ENCODE measurements at places on chromosomes 1 and 21. TPM values are rescaled to one million over a fixed set of nuclear protein-coding genes. Genes with fewer than 3 reads are reported as not detected.

DNA sequence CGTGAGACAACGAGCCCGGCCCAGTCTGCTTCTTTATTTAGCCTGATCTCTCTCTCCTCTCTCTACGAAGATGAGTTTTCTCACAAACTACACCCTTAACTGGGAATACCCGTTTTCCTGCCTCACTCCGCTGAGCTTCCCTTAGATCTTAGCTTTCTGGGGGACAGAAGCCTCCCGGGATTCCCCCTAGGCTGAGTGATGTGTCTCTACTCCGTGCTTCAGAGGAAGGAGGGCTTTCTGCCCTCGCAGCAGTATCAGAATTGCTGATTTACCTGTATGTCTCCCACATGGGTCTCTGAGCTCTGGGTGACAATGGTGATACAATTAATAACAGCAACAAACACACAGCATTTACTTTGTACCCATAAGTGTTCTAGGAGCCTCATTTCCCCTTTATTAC is 1.0 kb downstream of the ZBTB17 start:
- no peak for DNase-seq

DNA sequence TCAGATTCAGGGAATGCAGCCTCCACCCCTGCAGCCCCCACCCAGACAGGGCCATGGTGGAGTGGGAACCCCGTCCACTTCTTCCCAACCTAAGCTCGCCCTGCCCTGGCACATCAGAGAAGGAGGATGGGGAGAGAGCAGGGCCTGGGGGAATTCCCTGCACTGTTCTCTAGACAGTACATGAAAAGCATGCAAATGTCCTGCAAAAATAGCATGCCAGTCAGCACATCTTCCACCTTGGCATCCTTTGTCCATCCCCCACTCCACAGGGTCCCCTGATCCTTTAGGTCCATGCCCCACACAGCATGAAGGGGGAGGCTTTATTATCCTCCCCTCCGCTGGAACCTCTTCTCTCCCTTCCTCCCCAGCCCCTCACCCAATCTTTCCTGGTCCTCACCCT is 35.0 kb upstream of the RD3 start:
- DNase-seq, result no peak

- no peak for DNase-seq
Observed at GRCh38 chr1:3393024-3393986, 61.2 kb upstream of the ARHGEF16 start.

- no peak for DNase-seq
Observed at GRCh38 chr1:6586404-6586816, 6.6 kb downstream of the ZBTB48 start.

GRCh38 chr1:178344513-178345091 is 152.2 kb downstream of the CLEC20A start:
- peak; percentile 87 for DNase-seq

- no peak for DNase-seq
Observed at GRCh38 chr1:42943166-42943565, 15.5 kb downstream of the SLC2A1 start.

GRCh38 chr1:53390261-53390660 is 62.4 kb upstream of the LRP8 start:
- no peak for DNase-seq

GRCh38 chr1:115189814-115190539 is 100.7 kb upstream of the TSPAN2 start:
- DNase-seq, result no peak

DNA sequence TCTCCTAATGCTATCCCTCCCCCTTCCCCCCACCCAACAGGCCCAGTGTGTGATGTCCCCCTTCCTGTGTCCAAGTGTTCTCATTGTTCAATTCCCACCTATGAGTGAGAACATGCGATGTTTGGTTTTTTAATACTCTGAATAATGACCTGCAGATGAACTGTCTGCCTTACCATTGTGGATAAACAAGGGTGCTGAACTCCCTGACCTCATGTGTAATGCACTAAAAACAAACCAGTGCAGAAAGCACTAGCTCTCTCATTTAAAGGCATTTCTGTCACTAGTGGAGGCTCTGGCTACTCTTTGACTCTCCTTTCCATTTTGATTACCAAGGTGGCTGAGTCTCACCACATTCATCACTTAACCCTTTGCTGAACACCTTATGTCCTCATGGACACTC is 23.1 kb upstream of the TRAF3IP3 start:
- DNase-seq, result no peak

- no peak for DNase-seq
Observed at GRCh38 chr1:116133696-116134475, 22.7 kb downstream of the MAB21L3 start.

DNA sequence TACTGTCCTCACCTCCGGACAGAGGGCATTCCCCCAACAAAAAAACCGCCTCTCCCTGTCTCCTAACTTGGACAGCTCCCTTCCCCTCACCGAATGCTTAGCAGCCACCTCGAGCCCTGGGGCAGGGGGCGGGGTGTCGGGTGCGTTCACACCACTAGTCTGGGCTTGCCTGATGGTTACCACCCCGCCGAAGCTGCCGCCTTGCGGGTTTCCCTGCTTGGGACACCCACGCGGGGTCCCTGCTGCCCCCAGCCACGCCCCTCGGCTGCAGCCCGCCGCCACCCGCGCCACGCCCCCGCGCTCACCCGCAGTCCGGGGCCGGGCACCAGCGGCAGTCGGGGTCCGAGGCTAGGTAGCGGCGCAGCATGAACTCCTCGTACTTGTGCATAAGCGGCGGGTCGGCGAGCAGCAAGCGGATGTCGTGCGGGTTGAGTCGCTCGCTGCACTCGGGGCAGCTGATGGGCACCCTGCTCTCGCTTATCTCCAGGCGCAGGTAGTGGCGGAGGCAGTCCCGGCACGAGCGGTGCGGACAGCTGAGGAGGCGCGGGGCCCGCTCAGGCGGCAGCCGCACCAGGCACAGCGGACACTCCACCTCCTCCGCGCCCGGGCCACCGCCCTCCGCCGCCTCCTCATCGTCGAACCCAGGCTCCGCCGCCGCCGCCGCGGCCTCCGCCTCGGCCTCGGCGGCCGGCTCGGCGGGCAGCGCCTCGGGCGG is 706 bp downstream of the RNF19B start:
- peak; percentile 66 for DNase-seq

DNA sequence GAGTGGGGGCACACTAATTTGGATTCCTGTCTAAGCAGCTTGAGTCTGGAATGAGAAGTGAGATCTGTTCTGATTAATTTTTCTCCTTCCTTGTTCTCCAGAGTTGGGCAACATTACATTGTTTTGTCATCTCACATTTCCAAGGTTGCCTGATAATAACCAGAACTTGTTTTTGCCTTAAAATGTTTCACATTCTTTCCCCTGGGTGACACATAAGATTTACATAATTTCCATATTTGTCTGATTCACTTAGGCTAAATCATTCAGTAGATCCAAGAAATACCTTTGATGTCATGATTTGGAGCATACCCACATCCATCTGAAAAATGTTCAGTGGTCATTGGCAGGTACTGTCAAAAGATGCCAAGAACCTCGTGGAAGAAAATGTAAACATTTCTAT is 60.3 kb downstream of the XCL2 start:
- no peak for DNase-seq

DNA sequence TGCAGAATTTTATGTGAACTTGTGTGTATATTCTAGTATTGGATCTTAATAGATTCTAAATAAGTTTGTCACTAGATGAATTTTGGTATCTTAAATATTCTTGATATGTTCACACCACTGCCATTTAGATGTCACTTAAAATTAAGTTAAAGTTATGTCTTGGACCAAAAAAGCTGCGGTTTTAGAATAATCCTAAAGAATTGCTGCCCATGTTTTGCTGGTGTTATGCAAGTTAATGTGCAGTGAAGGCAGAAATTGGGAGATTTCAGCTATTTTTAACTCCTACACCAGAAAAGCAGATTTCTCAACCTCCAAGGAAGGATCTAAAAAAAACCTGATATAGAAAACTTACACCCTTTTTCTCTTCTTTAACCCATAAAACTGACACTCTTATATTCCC is 757 bp downstream of the ACADM start:
- DNase-seq, result no peak

DNA sequence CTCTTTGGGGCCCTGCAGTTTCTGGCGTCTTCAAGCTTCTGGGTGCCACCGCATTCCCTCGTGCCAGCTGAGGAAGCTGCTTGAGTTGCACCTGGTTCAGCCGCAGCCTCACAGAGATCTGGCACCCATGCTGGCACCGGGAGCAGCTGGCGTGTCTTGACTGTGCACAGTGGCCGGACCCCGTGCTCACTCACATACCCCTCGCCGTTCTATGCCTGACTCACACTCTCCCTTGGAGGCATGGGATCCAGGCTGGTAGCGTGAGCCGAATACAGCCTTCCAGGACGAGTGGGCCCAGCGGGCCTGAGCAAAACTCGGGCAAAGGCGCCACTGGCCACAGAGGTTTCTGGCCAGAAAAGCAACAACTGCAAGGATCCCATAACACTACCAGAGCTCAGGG is 8.6 kb upstream of the MTR start:
- no peak for DNase-seq

DNA sequence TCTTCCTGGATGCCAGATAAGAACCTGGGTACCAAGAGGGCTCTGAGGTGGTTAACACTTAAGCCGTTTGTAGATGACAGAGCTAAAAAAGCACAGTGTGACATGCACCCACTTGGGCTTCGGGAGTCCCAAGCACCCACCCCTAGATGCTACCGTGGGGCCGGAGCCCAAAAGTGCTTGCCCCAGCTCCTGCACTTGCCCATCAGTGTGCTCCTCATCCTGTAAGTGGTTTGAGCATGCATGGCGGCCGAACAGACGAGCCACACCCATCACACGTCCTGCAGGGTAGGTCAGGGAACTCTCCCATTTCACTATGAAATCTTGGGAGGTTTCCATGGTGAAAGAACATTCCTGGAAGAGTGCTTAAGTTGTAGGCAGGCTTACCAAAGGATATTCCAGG is 158.9 kb upstream of the TNR start:
- no peak for DNase-seq

DNA sequence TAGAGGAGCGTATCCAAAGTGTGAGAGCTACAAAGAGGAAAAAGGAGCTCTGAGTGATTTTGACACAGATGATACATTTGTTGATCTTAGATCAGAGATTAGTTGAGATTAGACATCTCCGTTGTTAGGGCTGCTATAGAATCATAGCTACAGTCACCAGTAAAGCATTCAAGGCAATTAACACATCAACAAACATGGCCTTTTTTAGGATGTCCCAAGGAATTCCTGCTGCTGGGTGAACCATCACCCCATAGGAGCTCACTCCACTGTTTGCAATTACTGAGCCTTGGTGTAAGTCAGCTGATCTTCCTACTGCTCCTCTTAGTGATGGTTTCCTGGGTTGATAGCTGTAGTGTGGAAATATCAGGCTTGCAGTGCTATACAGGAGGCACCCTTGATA is 6.7 kb upstream of the RSRP1 start:
- DNase-seq, result no peak

GRCh38 chr1:233319272-233319671 is 8.3 kb upstream of the MAP3K21 start:
- DNase-seq, result no peak

- peak; percentile 85 for DNase-seq
Observed at GRCh38 chr1:187689129-187689528, 860.4 kb downstream of the PLA2G4A start.

DNA sequence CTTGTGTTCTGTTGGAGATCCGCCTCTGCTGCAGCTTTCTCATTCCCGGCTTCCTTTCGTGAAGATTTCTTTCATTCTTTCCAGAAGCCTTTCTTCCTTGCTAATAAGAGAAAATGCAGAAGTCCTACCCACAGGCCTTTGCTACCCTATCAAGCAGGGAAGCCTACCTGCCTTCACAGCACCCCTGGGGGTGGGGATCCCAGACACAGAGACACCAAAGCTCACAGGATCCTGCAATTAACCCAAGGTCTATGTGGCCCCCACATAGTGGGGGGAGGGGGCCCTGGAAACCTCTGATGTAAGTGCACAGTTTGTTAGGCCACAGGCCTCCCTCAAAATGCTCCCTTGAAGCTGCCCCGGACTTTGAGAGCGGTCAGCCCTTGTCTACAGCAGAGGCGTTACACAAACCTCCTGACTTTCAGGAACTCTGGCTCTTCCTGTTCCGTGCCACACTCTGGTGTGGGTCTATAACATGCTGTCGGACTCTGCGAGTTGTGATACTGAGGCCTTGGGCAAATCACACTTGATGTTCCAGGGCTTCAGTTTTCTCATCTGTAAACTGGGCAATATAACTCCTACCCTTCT is 31.2 kb downstream of the NKAIN1 start:
- DNase-seq, result no peak

DNA sequence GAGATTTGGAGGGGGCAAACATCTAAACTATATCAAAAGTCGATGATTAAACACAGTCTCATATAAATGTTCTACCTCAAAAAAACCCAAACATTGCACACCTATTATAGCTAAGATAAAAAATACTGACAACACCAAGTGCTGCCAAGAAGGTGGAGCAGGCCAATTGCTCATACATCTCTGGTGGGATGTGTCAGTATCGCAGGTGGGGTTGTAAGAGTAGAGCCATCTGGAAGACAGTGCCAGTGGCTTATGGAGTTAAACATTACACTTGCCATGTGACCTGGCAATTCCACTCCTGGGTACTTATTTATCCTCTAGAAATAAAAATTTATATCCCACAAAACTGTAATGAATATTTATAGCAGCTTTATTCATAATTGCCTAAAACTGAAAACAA is 213.4 kb downstream of the DISC1 start:
- DNase-seq, result no peak

DNA sequence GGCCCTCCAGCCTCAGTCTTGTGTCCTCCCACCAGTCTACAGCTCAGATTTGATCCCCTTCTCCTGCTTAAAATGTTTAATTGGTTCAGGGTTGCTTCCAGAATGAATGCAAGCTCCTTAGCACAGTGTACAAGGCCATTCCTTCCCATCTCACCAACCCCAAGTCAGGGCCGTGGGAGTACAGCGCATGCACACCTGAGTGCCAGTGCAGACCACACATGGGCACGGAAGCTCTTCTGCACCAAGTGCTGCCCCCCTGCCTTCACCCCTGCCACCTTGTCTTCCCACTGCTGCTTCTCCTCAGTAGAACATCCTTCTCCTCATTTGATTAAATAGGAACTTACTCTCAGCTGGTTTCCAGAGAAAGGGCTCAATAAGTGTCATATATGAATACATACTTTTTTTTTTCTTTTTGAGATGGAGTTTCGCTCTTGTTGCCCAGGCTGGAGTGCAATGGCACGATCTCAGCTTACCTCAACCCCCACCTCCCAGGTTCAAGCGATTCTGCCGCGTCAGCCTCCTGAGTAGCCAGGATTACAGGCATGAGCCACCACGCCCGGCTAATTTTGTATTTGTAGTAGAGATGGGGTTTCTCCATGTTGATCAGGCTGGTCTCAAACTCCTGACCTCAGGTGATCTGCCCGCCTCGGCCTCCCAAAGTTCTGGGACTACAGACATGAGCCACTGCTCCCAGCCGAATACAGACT is 9.3 kb downstream of the PMF1 start:
- no peak for DNase-seq

- peak; percentile 15 for DNase-seq
Observed at GRCh38 chr1:90386899-90387720, 330.0 kb downstream of the BARHL2 start.

Gene KLHDC9
- total RNA-seq, result 1.4 TPM

Gene TTC22
- total RNA-seq, result not detected

Gene FALEC
- total RNA-seq, result not detected

Gene S100A7
- total RNA-seq, result not detected

Gene MTMR11
- 11.2 TPM for total RNA-seq

Gene APOBEC4
- total RNA-seq, result not detected

Gene LEFTY1
- total RNA-seq, result not detected

Gene ZC3H12A
- 6.3 TPM for total RNA-seq

Gene RGSL1
- total RNA-seq, result not detected

Gene KRTAP21-2
- not detected for total RNA-seq

Gene SLC25A33
- total RNA-seq, result 6.4 TPM

Gene HPCAL4
- not detected for total RNA-seq

Gene CATSPERE
- total RNA-seq, result 1.9 TPM

Gene KCNJ9
- not detected for total RNA-seq

Gene CCDC27
- not detected for total RNA-seq

Gene SLC2A5
- total RNA-seq, result not detected

Gene CYB5RL
- 9.6 TPM for total RNA-seq

Gene BATF3
- 0.25 TPM for total RNA-seq

All from endothelial cell of umbilical vein (primary cell).